Adipocyte (in vitro differentiated cells): ENCODE measurements at places on chromosomes 3 and 15.

GRCh38 chr3:44415421-44415820, 62.0 kb downstream of the ZNF445 start:
- DNase-seq, result no peak

DNA sequence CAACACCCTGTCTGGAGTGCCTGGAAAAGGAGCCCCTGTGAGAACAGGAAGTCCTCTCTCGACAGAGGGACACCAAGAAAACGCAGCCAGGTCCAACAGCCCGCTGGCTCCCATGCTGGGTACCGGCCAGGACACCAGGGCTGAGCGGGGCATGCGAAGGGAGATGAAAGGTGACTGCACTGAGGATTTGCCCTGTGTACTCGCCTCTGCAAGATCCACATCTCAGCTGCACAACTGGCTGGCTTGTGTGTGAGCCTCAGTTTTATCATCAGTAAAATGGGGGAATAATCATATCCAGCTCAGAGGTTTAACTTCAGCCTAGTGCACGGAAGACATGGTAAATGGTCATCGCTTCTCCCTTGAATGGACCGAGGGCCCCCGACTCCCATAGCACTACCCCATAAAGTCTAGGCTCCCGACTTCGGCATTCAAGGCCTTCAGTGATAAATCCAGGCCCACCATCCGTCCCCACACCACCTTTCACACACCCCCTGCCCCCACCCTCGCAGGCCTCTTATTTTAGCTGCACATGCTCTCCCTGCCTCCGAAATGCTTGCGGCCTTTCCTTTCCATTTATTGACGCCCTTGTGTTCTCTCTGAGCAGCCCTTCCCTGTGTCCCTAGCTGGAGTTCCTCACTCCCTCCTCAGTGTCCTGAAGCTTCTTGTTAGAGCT, 15.8 kb downstream of the ISG20 start:
- no peak for DNase-seq

GRCh38 chr3:109224333-109224732, 87.8 kb downstream of the C3orf85 start:
- no peak for DNase-seq

- DNase-seq, result no peak
Observed at GRCh38 chr3:151182349-151183079, 20.5 kb downstream of the GPR171 start.
